ENCODE measurements at places on chromosomes 4 and X.

DNA sequence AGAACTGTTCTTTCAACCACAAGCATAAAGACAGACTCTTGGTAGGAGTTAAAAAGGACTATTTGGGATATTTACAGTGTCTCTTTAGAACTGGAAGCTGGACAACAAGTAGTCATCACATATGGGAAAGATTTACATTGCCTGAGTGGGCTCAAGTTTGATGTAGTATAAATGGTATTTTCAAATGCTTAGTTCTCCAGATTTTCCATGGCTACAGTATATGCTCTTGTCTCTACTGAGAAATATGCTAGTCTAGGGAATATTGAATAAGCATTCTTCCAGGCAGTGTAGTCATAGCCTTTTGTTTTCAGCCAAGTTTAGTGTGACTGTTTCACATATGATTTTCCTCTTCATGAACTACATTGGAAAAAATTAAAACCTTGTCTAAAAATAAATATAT, 315.6 kb downstream of the ARHGAP24 start:
- no peaks in the 10 kb centered on the region for H3K4me1 ChIP-seq
- H3K27me3 ChIP-seq: no peaks in the 10 kb centered on the region
- no peaks in the 10 kb centered on the region for H3K36me3 ChIP-seq
- peak overlapping the region; percentile 25 for H3K27ac ChIP-seq
- DNase-seq: no peak

- no peak for DNase-seq
- H3K27me3 ChIP-seq: no peaks in the 10 kb centered on the region
- peaks cover 3% of the 10 kb centered on the region for H3K4me1 ChIP-seq
- peaks cover 26% of the 10 kb centered on the region for H3K36me3 ChIP-seq
Observed at GRCh38 chr4:3121596-3121995, 47.1 kb downstream of the HTT start.

GRCh38 chrX:53286171-53286570, 4.8 kb upstream of the IQSEC2 start:
- DNase-seq: no peak
- no peak overlapping the region for H3K27ac ChIP-seq

DNA sequence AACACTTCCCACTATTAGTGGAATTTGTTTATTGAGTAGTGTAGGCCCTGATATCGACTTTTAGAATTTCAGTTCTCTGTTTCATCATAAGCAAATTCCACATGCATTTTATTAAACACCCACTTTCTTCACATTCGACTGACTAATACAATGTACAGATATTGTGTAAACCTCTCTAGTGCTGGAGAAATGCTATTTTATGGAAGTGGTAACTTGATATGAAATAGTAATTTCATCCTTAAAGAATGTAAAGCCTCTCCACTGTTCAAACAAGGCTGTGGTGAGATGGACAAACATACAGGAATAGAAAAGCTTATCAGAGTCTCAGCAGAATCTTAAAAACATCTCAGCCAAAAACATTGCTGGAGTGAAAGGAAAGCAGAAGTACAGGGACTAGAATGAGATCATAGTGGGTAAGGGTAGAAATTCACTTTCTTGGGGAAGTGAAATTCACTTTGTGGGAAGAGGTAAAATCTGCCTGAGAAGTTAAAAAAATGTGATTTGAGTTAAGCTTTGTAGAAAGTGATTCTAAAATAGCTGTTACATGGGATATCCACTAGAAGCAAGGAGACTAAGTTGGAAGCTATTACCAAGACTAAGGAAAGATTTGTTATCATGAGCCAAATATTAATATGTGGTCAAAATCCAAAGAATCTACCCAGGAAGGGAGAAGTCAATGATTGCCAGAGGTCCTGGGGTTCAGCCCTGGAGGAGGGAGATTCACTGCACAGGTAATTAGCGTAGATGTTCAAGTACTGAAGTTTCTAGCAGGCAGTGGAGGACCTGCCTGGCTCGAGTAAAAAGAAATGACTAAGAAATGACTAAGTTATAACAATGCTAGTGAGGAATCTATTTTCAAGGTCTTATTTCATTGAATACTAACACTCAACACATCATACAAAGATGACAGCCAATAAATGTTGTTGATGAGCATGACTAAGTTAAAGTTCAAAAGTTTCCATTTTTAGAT, 398.3 kb upstream of the FAM47C start:
- no peak overlapping the region for H3K27ac ChIP-seq
- H3K4me3 ChIP-seq: no peak overlapping the region
- H3K27me3 ChIP-seq: no peaks in the 10 kb centered on the region

DNA sequence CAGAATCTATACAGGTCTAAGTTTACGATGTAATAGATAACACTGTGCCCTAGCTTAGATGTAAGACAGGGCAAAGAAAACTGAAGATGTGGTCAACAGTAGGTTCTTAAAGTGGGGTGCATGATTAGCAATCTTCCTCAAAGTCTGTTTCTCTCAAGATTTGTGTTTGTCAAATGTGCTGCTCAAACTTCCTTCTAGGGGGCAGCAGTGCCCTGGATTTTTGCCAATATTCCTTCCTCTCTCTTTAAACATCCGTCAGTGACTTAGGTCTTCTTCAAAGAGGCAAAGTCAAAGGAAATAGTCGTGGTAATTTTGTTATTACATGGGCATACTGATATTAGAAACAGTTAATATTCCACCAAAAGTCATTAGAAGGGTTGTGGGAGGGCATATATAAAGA, 4.2 kb upstream of the PDHA2 start:
- no peaks in the 10 kb centered on the region for H3K36me3 ChIP-seq
- no peak overlapping the region for H3K27ac ChIP-seq
- H3K27me3 ChIP-seq: no peaks in the 10 kb centered on the region
- no peak for DNase-seq
- no peaks in the 10 kb centered on the region for H3K4me1 ChIP-seq
- H3K4me3 ChIP-seq: no peak overlapping the region

GRCh38 chrX:130211415-130212186, 39.8 kb downstream of the RAB33A start:
- no peak overlapping the region for H3K27ac ChIP-seq
- no peaks in the 10 kb centered on the region for H3K27me3 ChIP-seq
- peaks cover 6% of the 10 kb centered on the region for H3K36me3 ChIP-seq
- no peak overlapping the region for H3K4me3 ChIP-seq
- DNase-seq: no peak

GRCh38 chrX:1384658-1385252, 7.2 kb downstream of the SLC25A6 start:
- no peaks in the 10 kb centered on the region for H3K27me3 ChIP-seq
- no peaks in the 10 kb centered on the region for H3K4me1 ChIP-seq
- H3K36me3 ChIP-seq: peaks cover 83% of the 10 kb centered on the region
- H3K4me3 ChIP-seq: no peak overlapping the region
- no peak for DNase-seq

DNA sequence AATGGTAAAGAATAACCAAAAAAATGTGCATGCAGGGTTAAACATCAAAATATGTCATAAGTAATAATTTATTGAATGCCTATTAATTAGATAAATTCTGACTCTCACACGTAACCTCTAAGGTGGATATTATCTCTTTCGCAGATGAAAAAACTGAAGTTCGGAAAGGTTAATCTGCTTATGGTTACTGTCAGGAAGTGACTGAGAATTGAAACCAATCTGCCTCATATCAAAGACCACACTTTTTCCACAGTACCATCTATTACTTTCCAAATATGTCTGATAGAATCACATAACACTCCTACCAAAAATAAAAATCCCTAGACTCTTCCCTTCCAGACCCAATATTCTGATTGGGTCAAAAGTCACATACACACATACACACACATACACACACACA, 6.2 kb downstream of the CHIC2 start:
- no peaks in the 10 kb centered on the region for H3K27me3 ChIP-seq
- H3K4me1 ChIP-seq: peaks cover 4% of the 10 kb centered on the region

Data from spinal cord (tissue), 10 donors.